Tibial nerve (tissue), 4 donors: ENCODE measurements at places on chromosomes 12 and 14. TPM values are rescaled to one million over a fixed set of nuclear protein-coding genes. Genes with fewer than 3 reads are reported as not detected.

GRCh38 chr14:64711039-64711438, 6.8 kb downstream of the PLEKHG3 start:
- no peaks in the 10 kb centered on the region for H3K4me1 ChIP-seq
- DNase-seq = no peak
- no peak overlapping the region for H3K4me3 ChIP-seq

- no peaks in the 10 kb centered on the region for H3K36me3 ChIP-seq
- peak overlapping the region; percentile 59 for H3K4me3 ChIP-seq
- no peaks in the 10 kb centered on the region for H3K27me3 ChIP-seq
Measured at GRCh38 chr12:77324416-77324762, 259.0 kb upstream of the E2F7 start.

Gene CCDC175
- total RNA-seq = not detected

Gene PLXNC1
- 9.6 TPM for total RNA-seq

Gene SIX6
- not detected for total RNA-seq

DNA sequence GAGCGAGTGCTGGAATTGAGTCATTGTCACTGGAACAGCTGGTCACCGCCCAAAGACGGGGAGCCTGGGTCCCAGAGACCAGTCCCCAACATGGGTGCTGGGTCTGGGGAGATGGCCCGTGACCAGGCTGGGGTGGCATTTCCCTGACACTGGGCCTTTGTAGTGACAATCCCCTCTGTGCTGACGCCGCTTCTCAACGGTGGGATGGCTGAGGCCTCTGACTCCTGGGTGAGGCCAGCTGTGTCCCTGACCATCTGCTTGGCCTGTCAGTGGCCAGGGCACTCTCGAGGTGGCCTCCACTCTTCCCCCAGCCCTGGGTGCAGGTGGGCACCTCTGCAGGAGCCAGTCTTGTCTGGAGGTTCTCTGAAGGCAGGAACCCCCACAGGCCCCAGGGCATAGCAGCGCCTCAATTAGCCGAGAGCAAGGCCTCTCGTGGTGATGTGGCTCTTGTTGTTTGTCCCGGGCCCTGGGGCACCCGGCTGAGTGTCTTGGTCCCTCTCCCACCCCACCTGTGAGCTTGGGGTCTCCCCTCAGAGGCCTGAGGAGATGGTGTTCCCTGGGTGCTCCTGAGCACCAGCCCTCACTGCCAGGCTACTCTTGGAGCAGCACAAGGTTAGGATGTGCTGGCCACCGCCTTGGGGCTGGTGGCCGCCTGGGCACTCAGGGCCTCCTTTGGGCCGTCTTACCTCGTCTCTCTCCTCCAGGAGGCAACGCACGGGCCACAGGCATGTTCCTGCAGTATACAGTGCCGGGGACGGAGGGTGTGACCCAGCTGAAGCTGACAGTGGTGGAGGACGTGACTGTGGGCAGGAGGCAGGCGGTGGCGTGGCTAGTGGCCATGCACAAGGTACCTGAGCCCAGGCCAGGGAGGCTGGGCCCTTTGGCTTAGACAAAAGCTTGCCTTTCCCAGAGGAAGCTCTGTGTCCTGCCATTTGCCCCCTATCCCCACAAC, 16.6 kb downstream of the ZFYVE21 start:
- peaks cover 98% of the 10 kb centered on the region for H3K36me3 ChIP-seq
- H3K4me1 ChIP-seq = no peaks in the 10 kb centered on the region
- H3K27ac ChIP-seq = no peak overlapping the region
- H3K27me3 ChIP-seq = no peaks in the 10 kb centered on the region

- H3K4me1 ChIP-seq = no peaks in the 10 kb centered on the region
- H3K36me3 ChIP-seq = no peaks in the 10 kb centered on the region
- no peak overlapping the region for H3K4me3 ChIP-seq
- no peak for DNase-seq
Measured at GRCh38 chr14:104385531-104386101, 193.9 kb upstream of the C14orf180 start.

DNA sequence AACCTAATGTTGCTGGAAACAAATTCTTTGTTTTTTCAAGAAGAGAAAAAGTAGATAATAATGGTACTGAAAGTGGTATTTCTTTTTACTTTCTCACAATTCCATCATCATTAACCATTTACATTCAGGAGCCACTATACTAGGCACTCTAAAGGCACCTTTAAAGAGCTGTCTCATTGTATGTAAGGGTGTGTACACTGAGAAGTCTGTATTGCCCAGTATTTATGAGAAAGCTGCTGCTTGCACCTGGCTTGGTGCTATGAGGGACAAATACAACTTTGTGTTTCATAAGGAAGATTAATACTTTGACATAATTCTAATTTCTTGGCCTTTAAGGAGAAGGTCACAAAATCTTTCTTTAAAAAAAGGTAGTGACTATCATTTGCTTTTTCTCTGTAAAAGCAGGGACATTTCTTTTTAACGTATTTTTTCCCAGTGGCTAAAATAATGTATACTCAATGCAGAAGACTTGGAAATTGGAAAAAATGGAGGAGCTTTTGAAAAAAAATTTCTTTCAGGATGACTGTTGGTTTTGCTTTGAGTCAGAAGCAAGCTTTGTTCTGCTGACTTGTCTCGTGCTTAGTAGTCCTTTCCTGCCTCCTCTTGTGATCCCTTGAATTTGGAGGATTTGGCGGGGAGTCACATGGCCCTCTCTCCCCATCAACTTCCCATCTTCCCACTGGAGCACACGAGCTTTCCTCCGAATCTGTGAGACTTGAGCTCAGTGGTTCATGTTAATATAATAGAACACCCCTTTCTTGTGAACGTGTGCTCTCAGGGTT, 50.1 kb downstream of the RASSF3 start:
- no peaks in the 10 kb centered on the region for H3K4me1 ChIP-seq
- H3K27ac ChIP-seq = no peak overlapping the region

Gene LGR5
- total RNA-seq = 10.9 TPM

- no peak overlapping the region for H3K27ac ChIP-seq
- H3K36me3 ChIP-seq = no peaks in the 10 kb centered on the region
- DNase-seq = no peak
- no peak overlapping the region for H3K4me3 ChIP-seq
Measured at GRCh38 chr12:28132398-28132797, 57.9 kb upstream of the CCDC91 start.

GRCh38 chr12:77949943-77950342, 119.2 kb downstream of the NAV3 start:
- no peak for DNase-seq
- no peaks in the 10 kb centered on the region for H3K27me3 ChIP-seq
- H3K4me1 ChIP-seq = no peaks in the 10 kb centered on the region
- no peak overlapping the region for H3K4me3 ChIP-seq
- no peaks in the 10 kb centered on the region for H3K36me3 ChIP-seq
- no peak overlapping the region for H3K27ac ChIP-seq
